ENCODE measurements at places on chromosomes 2 and 18.

GRCh38 chr2:175955136-175955535 lies 46.9 kb downstream of the LNPK start:
- no peak for DNase-seq

DNA sequence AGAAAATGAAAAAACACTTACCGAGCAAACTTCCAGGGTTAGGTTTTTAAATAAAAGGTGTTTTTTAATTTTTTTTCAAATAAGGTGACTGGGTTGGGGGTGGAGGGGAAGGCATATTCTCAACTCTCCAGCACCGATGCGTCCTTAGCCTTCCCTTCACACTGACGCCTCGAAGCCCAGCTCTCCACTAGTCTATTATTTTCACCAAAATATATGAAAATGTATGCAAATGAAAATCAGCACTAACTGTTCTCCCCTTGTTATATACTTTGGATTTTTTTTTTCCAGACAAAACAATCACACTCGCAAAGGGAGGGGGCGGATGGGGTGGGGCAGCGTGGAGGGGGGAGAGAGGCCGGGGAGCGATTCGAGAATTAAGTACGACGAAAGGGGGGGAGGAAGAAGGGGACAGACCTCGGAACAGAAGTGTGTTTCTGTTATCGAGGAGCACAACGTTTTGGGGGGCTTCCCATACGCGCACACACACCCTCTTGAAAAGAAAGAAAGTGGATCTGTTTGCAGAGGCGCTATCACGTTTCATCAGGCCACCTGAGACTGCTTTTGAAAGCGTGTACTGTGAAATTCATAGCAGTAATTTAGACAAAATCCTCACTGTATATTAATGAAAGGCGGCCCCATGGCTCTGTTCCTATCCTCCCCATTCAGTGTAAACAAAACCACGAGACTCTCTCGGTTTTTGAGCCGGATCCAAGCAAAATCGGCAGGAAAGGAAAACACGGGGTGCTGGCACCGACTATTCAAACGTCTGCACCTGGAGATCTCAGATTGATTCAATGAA lies 2.4 kb upstream of the POU3F3 start:
- no peak for DNase-seq

- no peak for DNase-seq
These were observed 7.8 kb upstream of the ETAA1 start for GRCh38 chr2:67389286-67389685.

- DNase-seq: no peak
These were observed 202.1 kb downstream of the SH3RF3 start for GRCh38 chr2:109331081-109331480.

DNA sequence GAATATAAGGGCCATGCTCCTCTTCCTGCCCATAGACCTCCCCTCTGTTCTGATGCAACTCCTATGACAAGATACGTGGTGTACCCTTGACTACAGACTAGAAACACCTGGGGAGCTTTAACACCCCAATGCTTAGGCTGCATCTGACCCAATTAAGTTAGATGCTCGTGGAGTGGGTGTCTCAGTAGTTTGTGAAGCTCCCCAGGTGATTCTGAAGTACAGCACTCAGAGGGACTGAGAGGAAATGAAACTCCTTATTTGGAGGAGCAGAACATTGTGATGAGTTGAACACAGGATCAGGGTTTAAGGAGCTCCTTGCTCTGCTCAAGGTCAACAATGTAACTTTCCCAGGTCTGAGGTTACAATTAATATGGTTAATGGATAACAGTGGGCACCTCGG lies 80.3 kb upstream of the TTC39C start:
- DNase-seq: no peak

GRCh38 chr2:55965966-55966365 lies 42.4 kb upstream of the EFEMP1 start:
- no peak for DNase-seq

DNA sequence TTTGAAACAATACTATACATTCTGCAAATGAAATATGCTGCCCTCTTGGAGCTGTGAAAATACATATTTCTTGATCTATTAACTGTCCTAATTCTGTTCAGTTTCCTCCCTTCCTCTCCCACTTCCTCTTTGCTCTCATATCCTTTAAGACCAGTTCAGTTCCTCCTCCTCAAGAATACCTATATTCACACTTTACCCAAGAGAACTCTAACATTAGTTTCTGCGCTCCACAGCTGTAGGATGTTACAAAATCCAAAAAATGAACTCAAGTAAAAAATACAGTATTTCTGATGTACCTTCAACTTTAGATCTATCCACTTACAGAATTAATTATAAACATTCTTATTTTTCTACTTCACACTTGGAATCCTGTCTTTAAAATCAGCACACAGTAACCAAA lies 5.4 kb downstream of the ITSN2 start:
- DNase-seq: no peak

- DNase-seq: no peak
These were observed 1597.9 kb upstream of the ACVR2A start for GRCh38 chr2:146246736-146247523.

Data from stimulated activated CD8-positive, alpha-beta memory T cell treated with anti-CD3 and anti-CD28 coated beads, Interleukin-15, amount 100 ng/mL, for 48 hours (primary cell).